Fibroblast of lung (primary cell): ENCODE measurements at places on chromosomes 13 and 19.

- DNase-seq, result no peak
Observed at GRCh38 chr19:17405250-17406045, at the start of gene BST2. Gene BST2 (minus strand): TSS chr19:17405630. CDS start chr19:17405575, 55 bp downstream.

DNA sequence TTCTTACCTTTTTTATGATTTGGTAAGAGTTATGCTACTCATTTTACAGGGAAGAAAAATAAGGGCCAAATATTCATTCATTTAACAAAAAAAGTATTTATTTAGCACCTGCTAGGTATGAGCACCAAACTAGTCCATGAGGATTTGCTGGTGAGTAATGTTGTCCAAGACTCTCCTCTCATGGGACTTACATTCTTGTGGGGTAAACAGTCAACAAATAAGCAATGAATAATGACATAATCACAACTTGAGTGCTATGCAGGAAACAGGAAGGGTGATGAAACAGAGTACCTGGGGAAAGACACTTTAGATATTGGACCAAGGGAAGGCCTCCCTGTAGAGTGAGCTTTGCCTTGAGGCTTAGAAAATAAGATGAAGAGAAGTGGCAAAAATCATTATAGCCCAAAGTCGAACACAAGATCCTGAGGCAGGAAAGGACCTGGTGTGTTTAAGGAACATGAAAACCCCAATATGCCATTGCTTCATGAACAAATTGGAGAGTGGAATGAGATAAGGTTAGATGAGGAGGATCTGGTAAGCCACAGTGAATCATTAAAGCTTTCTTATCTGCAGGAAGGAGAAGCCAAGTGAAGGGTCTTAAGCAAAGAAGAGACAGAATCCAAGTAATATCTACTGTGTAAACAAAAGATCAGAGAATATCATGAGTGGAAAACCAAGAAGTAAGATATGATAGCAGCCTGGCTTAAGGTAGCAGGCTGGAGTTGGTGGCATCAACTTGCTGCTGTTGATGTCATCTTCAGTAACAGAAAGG, 294.5 kb upstream of the NBEA start:
- DNase-seq, result peak; percentile 36

DNA sequence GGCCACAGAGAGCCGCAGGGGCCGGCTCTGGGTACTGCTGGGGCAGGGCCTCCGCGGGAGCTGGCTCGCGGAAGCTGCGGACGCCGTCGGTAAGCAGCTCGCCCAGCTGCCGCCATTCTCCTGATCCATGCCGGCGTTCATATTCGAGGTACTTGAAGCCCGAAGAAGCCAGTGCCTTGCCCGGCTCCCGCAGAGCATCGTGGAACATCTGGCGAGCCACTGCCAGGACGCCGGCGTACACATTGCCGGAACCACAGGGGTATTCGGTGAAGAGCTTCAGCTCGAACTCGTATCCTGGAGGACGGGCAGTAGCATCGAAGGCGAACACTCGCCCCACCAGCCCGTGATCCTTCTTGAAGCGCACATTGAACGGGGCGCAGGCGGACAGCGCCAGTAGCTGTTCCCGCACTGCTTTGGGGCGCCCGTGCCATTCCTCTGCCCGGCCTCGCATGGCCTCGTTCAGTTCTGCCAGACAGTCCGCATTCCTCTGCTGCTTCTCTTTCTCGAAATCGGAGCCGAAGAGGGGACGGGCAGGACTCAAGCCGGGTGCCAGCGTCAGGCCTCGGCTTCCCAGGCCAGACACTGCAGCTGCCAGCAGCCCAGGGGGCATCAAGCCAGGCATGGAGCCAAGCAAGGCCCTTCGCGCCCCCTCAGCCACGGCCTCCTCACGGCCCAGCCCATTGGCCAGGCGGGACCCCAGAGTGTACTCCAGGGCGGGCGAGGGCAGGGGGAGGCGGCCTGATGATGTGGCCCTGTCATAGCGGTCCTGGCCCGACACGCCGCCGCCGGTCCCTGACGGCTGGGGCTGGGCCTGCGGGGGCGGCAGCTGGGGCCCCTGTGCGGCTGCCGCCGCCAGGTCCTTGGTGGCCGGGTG, 1.0 kb downstream of the IRF2BP1 start:
- DNase-seq, result no peak

GRCh38 chr19:30131246-30131645, 189.2 kb downstream of the URI1 start:
- DNase-seq, result no peak

DNA sequence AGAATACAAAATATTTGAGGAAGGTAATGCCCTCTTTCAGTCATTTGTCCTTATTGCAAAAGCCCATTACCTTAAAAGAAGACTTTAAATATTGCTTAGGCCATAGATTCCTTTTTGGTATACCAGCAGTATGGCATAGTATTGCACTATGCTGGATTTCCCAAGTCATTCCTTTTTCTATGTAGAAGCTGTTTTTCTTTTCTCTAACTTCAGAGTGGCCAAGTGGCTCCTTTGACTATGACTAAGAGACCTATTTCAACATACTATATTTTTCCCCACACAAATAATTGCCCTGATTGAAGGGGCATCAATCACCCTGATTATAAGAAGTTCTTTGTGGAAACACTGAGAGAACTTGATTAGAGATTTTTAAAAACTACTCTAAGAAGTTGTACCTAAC, 68.6 kb downstream of the UFM1 start:
- DNase-seq, result no peak

DNA sequence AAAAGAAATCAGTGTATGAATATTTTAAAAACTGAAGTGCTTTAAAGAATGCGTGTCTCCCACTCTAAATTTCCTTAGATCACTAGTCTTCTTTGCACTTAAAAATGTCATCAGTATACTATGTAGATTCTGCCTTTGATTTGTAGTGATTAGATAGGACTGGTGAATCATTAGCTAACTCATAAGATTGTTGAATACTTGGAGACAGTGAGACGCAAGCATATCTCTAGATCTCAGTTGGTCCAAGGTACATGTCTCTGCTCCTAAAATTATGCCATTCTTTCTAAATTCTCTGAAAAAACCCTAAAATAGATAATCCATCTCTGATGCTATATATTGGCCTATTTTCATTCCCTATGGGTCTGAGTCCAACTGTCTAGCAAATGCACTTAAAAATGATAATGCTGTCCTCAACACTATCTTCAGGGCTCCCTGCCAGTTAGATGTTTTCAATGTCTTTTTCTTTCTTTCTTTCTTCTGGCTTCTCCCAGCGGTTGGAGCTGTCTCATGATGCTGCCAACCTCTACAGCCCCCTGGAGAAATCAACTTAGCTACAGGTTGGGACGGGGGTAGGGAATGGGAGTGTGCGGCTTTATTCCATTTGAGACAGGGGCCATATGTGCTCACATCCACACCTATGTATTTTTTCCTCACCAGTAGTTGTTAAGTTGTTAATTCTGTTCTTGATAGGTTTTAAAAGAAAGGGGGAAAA, 301.0 kb downstream of the NDFIP2 start:
- no peak for DNase-seq

- DNase-seq, result no peak
Observed at GRCh38 chr13:92938486-92939020, 288.1 kb upstream of the GPC6 start.

GRCh38 chr13:109416001-109416400, 370.4 kb downstream of the IRS2 start:
- DNase-seq, result no peak

DNA sequence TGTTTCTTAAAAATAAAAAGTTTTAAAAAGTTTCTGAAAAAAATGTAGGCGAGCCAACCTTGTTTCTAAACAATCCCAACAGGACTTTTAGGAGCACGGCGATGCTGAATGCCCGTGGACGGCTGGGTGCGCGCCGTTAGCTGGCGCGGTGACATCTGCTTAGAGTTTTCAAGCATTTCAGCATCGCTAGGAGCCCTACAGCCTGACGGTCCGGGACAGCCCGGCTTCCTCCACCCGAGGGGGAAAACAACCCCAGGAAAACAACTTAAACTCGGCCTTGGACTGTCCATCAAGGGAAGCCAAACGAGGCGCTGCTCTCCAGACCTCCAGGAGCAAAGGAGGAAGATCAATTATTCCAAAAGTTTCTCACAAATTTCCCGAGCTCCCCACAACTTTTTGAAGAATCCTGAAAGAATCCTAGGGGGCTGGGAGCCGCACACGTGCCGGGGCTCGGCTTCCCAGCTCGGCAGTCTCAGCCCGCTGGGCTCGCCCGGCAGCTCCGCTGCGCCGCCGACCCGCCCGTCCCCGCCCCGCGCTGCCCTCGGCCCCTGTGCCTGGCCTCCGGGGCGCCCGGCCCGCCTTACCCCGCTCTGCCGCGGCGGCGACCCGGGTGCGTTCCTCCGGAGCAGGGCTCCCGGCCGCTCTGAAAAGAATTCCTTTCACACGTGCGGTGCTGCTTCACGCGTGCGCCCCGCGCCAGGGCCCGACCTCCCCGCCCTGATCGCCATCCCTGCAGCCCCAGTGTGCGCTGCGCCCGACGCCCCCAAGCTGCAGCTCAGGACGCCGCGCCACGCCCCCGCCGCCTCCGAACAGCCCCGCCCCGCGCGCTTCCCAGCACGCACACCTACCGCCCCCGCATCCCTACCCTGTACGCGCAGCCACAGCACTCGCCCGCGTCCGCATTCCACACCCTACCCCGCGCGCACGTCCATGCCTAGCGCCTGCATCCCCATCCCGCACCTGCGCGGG, at the start of gene GJA3:
GJA3 (minus strand) TSS at position 747 of the 969 bp plus-strand sequence. CDS start 17,764 bp downstream, outside the sequence.
- peak; percentile 29 for DNase-seq
